ENCODE measurements at places on chromosomes 6 and 20.

DNA sequence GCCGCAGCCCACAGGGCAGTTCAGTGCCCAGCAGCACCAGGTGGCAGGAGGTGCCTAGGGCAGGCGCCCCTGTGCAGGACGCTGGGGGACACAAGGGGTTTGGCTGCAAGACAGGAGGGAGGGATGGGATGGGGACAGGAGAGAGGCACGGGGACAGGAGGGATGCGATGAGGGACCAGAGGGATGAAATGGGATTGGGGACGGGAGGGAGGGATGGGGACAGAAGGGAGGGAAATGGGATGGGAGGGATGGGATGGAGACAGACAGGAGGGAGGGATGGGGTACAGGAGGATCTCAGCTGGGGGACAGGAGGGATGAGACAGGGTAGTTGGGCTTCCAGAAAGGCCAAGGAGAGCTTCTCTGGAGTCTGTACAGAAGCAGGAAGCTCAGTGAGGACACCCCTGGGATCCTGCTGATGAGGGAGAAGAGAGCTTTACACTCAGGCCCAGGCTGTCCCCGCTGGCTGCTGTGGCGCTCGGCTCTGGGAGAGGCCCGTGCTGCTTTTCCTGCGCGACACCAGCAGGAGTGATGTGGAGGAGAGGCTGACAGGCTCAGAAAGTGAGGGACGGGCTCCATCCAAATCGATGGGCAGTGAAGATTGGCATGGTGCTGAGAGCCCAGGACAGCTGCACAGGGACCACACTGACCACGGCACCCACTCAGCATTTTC lies 400.8 kb downstream of the SMOC2 start:
- no peak for DNase-seq

- no peak for DNase-seq
These were observed 85.3 kb downstream of the DLGAP4 start for GRCh38 chr20:36391456-36391855.

- no peak for DNase-seq
These were observed 80.5 kb downstream of the PRSS35 start for GRCh38 chr6:83592770-83593394.

GRCh38 chr6:168102315-168102985 lies 23.4 kb upstream of the FRMD1 start:
- no peak for DNase-seq

DNA sequence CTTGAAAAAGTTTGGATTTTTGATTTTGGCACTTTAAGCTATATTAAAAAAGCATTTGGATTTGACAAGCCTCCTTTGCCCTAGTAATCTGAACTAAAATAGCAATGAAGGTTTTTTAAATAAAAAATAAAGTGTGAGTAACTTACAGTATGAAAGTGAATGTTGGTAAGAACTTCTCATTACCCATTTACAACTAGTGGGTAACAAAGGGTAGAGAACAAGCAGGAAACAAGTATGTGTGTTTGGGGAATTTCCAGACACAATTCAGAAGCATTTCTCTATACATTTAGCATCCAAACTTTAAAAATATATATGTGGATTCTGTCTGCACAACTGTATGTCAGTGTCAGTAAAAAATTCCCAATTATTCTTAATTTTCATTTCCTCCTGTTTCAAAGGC lies 2.9 kb downstream of the TMEM30A start:
- DNase-seq = no peak

DNA sequence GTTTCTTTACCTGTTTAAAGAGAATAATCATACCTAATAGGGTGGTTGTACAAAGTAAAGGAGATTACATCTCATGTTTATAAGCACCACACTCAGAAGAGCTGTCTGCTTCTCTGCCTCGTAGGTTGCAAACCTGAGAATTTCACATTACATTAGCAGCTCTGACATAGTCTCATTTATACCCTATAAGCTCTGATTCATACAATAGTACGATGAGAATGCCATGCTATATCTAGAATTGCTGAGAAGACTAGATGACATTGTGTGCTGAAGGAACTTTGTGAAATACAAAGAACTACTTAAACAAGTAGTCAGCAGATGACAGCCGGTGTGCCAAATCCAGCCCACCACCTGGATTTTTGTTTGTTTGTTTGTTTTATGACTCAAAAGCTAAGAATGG lies 121.2 kb downstream of the ADAT2 start:
- no peak for DNase-seq

DNA sequence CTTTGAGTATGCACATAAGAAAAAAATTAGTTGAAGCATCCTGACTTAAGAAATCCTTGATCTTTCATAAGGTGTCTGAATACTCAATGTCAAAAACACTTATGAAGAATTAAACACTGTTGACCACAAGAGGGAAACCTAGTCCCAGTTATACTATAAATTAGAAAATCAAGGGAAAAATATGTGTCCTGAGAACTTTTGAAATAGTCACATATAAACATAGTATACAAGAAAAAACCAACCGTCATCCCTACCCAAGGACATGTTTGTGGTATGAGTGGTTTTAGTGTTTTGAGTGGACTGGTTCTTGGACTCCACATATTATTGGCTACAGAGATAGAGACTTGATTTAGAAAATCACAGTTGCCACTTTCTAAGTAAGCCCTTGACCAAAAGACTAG lies 7.6 kb upstream of the HLA-DRA start:
- DNase-seq = no peak

DNA sequence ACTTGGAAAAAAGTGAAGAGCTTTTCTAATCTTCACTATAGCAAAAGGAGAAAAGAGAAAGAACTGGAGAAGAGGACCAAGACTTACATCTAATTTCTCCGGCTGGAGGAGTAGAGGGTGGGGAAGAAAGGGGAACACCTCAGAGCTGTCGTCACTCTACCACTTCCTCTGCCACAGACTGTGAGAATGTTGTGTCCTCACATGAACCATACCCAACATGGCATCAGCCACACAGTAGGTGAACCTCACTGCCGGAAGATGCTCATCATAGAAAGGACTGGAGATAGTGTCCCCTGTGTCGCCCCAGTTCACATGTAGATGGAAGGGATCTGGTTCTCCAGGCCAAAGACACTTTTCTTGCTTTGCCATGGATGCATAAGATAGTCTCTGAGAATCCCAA lies 604.4 kb upstream of the NOX3 start:
- no peak for DNase-seq

GRCh38 chr6:121439926-121440325 lies 4.5 kb downstream of the GJA1 start:
- no peak for DNase-seq

DNA sequence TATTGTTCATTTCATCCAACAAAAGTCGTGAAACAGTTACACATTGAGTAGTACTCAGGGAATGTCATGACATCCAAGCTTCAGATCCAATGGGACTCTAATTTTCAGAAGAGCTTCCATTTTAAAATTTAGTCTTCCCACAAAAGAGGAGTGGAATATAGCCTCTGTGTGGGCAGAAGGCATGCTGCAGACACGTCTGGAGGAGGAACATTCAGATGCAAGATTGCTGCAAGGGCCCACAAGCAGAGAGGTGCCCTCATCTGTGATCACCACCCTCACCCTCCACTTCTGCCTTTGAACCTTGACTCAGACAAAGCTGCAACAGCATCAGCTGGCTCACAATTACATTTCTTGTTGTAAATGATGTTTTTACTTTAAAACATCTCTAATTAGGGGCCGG lies 29.9 kb downstream of the NRN1 start:
- DNase-seq = no peak

DNA sequence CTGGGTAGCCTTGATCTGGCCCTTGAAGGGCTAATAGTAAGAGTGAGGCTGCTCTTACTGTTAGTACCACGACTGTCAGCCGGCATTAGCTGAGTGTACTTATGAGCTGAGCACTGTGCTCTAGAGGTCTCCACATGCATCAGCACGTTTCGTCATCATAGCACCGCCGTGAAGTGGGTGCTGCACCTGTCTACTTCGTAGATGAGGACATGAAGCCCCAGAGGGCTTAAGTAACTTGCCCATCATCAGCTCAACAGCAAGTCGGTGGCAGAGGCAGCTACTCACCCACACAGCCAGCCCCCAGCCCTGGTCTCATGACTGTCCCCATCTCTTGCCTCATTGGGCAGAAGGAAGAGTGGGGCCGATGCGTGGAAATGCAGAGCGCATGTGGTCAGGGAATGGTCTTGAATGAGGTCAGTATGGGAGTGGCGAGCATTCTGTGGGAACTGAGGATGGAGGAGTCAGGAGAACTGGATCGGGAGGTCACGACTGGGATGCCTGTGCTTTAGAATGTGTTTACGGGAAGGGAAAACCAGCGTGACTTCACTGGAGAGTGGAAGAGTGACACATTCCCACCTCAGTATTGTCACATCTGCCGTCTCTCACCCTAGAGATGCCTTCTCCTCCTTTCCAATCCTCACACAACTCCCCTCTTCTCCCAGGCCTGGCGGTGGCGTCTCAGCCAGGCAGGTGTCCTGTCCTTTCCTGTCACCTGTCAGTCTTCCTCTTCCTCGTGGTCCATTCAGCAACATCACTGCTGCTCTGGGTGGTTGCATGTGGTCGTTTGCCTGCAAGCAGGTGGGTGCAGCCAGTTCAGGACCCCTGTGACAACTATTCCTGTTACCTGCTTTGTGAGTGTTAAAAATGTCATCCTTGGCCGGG lies 6.0 kb downstream of the SYTL3 start:
- DNase-seq = no peak

DNA sequence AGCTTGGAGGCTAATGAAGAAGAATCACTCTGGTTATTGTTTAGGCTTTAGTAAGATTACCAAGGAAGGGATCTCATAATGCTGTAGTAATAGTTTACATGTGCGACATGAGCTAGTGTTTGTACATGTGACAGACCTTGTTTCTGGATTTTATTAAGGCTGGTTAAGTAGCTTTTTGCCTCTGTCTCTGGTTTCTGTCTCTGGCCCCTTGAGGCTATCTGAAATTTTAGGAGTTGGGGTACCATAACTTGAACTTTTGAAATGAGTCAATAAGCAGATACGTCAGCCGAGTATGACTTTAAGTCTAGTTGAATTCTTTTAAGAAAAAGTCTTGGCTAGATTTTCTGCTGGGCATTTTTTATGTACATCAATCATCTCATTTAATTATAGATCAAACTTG lies 9.5 kb downstream of the CBFA2T2 start:
- DNase-seq = no peak

DNA sequence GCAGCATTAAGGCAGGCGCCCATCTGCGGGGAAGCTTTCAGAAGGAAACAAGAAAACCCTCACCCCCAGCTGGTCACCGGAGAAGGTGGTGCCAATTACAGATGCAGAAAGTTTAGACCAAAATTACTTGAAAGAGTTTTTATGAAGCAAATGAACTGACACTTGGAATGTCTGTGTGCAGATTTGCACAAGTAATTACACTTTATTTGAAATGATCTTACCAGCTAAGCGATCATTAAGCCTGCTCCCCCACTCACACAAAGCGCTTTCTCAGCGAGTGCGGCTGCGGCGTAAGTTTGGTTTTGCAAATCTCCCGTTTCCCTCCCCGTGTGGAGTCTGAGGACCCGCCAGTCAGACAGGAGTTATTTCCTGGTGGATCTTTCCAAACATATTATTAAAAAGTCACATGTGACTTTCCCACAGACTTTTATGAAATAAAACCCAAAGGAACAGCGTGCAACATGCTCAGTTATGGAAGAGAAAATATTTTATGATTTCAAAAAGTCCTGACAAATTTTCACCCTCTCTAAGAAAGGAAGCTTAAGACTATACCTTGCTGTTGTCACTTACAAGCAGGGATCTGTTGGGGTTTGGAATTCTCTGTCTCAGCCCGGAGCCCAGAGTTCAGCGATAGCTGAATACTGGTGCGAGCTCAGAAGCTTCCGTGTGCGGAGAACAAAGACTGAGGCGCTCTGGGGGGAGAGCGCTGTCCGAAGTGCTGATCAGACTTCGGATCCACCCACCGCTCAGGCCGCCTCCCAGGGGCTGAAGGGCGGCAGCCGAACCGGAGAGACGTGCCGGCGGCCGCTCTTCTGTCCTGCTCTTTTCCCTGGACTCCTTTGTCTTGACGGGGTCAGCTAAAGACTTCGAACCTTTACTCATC lies 2.7 kb upstream of the MYT1 start:
- peak; percentile 22 for DNase-seq

GRCh38 chr6:46281110-46281509 lies 110.3 kb upstream of the ENPP5 start:
- DNase-seq = no peak

DNA sequence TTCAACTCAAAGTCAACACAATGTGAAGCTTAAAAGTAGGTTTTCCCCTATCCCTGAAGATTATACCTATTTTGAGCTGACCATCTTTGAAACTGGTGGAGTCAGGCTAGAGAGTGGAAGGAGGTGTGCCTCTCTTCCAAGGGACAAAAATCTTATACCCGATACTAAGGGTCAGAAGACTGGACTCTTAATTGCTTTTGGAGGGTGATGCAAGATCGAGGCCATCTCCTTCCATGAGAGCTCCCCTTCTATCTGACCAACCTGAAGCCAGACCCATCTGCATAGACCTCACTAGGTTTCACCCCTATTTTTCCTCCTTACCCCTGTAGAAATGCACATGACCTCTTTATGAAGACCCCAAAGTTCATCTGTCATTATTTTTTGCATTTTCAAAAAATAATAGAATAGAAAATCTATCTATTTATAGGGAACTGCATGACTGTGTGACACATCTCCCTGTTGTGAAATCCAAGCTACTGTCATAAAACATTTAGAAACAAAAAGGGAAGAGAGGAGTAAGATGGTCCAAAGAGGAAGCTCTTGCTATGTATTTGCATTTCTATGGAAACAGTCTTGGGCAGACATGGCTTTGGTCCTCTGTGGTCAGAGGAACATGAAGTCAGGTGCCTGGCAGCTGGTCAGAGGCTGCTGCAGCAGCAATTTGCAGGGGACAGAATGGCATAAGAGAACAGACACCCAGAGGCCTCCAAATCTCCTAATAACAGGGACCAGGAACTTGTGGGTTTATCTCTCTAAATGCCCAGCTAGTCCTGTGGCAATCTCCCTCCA lies 349.2 kb downstream of the MAFB start:
- DNase-seq = no peak

GRCh38 chr20:51495921-51496545 lies 46.5 kb downstream of the NFATC2 start:
- no peak for DNase-seq

DNA sequence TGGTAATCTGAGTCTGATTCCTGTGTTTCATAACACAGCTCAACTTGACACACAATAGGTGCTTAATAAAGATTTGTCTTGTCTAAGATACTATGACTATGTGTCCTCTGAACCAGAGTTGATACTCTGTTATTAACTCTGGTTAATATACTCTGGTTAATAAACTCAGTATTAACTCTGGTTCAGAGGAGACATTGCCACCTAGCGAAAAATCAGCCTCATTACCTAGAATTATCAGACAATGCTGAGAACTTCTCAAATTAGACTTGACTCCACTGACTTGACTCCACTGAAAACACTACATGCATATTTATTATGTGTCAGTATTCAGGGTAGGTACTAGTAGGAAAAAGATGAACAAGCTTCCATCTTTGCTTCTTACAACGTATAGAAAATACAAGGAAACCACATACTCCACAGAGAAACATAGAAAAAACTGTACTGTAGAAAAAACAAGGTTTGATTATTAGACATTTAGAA lies 73.9 kb downstream of the AHI1 start:
- no peak for DNase-seq

- DNase-seq = no peak
These were observed 42.3 kb upstream of the FAM83C start for GRCh38 chr20:35334311-35335101.
